T-helper 17 cell (primary cell): ENCODE measurements at places on chromosomes 1 and 21.

DNA sequence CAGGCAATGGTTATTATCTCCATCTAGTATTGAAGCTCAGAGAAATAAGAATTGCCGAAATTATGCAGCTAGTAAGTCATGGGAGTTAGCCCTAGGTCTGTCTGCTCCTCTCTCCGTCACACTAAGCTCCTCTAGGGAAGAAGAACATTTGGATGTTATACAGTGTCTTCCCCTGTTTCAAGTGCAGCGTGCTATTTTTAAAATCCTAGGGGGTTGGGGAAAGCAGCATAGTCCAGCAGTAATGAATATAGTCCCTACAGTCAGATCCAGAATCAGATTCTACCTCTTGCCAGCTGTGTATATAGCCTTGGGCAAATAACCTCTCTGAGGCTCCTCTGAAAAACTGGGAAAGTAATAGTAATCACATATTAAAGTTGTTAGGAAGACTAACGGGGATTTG, 44.5 kb upstream of the OSBPL9 start:
- peak overlapping the region; percentile 81 for H3K27ac ChIP-seq
- H3K4me1 ChIP-seq: peaks cover 46% of the 10 kb centered on the region
- DNase-seq: no peak

GRCh38 chr1:154186177-154186576, 5.7 kb downstream of the TPM3 start:
- peaks cover 5% of the 10 kb centered on the region for H3K36me3 ChIP-seq
- H3K27ac ChIP-seq: no peak overlapping the region
- H3K27me3 ChIP-seq: peaks cover 11% of the 10 kb centered on the region
- H3K4me1 ChIP-seq: peaks cover 20% of the 10 kb centered on the region

DNA sequence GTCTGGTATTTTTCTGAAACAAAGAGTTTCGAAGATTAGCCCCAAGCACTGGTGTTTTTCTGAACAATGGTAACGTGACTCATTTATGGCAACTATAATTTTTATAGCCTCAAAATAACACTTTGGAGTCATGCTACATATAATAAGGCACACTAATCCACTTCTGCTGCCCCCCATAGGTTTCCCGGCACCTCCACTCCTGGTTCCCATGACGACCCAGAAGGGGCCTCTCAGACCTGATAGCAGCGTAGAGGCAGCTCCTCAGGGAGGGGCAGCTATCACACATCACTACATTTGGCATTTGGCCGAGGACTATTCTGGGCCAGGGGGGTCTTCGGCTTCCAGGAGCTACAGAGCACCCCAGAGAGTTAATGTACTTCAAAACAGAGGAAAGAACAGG, 23.3 kb downstream of the CAPN8 start:
- peaks cover 24% of the 10 kb centered on the region for H3K27me3 ChIP-seq
- no peak for DNase-seq
- H3K27ac ChIP-seq: no peak overlapping the region
- peaks cover 2% of the 10 kb centered on the region for H3K36me3 ChIP-seq
- no peak overlapping the region for H3K4me3 ChIP-seq
- H3K4me1 ChIP-seq: no peaks in the 10 kb centered on the region

DNA sequence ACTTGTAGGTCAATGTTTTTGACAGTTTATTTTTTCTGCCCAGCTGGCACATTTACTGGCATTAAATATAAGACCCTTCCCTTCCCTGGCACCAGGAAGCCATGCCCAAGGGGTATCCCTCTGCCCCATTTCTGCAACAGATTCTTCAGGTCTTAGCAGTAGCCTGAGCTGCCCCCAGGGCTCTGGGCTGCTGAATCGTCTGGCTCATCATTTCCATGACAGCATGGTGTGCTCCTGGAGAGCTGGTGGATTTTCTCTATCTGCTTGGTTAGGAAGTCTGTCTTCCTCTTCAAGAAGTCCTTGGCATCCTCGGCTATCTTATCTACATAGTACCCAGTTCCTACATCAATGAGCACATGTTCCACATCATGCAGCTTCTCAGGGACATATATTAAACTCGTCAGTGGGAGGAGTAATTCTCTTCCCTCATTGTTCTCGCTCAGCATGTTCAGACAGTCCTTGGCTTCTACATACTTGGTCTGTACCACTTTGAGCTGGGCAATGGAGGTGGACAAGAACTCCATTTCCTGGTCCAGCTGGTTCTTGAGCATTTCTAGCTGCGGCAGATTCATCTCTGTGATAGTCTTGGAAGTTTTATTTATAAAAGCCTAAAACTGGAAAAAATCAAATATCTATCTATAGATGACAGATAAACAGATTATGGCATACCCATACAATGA, 23.5 kb downstream of the MIA3 start:
- no peak overlapping the region for H3K4me3 ChIP-seq
- peaks cover 8% of the 10 kb centered on the region for H3K36me3 ChIP-seq
- DNase-seq: no peak

- H3K27ac ChIP-seq: no peak overlapping the region
- peaks cover 8% of the 10 kb centered on the region for H3K27me3 ChIP-seq
- H3K36me3 ChIP-seq: no peaks in the 10 kb centered on the region
- H3K4me1 ChIP-seq: peaks cover 3% of the 10 kb centered on the region
- no peak overlapping the region for H3K4me3 ChIP-seq
Observed at GRCh38 chr1:192477630-192478029, 97.9 kb upstream of the RGS1 start.
